Hematopoietic multipotent progenitor cell treated with erythropoietin and hydrocortisone succinate and interleukin-3 and kit ligand, for 17 days (in vitro differentiated cells): ENCODE measurements at places on chromosomes 5 and 9.

- peak; percentile 13 for DNase-seq
Measured at GRCh38 chr9:14993061-14993800, 83.0 kb upstream of the FREM1 start.

DNA sequence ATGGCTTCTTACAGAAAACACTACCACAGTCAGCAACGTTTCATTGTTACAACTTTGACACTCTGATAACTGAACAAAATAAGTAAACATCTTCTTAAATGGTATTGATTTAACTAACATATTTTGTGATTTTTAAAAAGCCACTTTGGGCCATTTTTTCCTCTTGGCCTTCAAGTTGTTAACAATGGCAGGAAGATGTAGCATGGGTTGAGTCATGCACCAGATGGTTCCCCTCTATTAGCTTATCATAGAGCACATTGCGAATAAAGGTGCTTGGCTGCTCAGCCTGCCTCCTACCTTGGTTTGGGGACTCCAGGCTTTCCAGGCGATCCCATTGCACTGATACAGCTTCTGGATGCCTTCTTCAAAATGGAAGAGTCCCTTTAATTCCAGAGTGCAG is 24.1 kb upstream of the CER1 start:
- no peak for DNase-seq

DNA sequence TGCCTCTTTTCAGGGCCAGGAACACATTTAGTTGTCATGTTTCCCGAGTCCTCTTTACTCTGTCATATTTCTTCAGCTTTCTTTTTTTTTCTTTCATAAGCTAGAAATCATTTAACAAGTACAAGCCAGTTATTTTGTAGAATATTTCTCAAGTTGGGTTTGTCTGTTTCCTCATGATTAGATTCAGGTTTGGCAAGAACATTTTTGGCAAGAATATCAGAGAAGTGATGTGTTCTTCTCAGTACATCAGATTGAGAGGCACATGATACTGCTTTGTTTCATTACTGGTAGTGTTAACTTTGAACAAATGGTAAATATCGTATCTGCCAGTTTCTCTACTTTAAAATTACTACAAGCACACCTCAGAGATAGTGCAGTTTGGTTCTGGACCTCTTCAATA is 45.1 kb downstream of the PCSK5 start:
- DNase-seq, result no peak

GRCh38 chr9:34866614-34867013 is 91.5 kb upstream of the PHF24 start:
- no peak for DNase-seq

GRCh38 chr5:56286015-56286884 is 53.1 kb upstream of the ANKRD55 start:
- DNase-seq, result no peak

DNA sequence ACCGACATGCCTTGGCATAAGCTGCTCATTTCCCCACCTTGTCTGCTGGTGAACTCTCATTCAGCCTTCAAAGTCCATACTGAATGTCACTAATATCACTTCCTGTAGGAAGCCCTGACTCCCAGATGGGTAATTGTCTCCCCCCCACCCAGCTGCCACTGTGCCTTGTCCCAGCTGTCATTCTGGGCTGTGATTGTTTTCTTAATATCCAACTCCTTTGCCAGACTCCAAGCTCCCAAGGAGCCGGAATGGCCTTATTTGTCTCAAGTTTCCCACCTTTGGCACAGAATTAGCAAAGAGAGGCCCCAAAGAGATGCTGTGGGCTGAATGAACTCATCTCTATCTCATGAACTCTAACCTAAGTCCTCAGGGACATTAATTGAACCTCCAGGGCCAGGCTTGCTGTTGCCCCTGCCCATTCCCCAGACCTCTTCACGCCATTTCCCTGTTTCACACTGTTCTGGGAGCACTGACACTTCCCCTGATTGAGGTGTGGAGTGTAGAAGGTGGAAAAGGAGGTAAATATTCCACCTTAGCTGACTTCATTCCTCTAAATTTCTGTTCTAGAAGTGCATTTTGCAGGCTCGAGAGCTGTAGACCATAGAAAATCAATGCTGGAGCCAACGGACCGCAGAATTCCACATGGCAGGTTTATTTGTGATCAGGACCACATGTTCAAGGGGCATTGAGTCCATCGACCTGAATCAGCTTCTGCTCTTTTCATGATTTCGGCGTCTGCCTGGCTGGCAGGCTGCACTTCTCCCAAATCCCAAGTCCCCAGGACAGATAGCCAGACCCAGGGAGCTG is 4.9 kb upstream of the SH3PXD2B start:
- no peak for DNase-seq

DNA sequence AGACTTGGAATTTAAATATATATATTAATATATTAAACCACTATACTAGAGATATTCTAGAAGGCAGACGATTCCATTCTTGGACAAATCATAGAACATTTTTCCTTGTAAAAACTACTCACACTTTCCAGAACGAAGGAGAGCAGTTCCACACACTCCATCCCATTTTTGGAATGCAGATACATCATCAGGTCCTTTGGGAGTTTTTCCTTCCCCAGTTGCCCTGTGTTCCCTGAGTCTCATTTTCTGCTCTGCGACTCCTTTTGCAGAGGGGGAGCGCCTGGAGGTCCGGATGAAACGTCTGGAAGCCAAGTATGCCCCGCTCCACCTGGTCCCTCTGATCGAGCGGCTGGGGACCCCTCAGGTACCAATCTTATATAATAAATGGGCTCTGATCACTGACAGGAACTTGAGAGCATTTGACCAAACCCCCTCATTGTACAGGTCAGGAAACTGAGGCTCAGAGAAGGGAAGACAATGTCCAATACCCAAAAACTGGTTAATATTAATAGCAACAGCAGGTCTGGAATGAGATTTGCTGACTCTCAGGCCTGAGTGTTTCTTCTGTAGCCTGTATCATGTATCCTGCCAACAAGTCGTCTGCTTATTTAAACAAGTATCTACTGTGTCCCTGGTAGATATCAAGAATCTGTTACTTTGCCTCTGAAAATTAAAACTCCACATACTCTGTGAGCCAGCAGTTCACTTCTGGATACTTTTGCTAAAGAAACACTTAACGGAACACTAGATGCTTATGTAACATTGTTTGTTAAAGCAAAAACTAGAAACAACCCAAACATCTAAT is 76.8 kb upstream of the NIPAL4 start:
- DNase-seq, result no peak

GRCh38 chr5:138230261-138230660 is 17.1 kb upstream of the CDC23 start:
- DNase-seq, result no peak

- no peak for DNase-seq
Measured at GRCh38 chr5:36607838-36608783, 1.7 kb downstream of the SLC1A3 start.

DNA sequence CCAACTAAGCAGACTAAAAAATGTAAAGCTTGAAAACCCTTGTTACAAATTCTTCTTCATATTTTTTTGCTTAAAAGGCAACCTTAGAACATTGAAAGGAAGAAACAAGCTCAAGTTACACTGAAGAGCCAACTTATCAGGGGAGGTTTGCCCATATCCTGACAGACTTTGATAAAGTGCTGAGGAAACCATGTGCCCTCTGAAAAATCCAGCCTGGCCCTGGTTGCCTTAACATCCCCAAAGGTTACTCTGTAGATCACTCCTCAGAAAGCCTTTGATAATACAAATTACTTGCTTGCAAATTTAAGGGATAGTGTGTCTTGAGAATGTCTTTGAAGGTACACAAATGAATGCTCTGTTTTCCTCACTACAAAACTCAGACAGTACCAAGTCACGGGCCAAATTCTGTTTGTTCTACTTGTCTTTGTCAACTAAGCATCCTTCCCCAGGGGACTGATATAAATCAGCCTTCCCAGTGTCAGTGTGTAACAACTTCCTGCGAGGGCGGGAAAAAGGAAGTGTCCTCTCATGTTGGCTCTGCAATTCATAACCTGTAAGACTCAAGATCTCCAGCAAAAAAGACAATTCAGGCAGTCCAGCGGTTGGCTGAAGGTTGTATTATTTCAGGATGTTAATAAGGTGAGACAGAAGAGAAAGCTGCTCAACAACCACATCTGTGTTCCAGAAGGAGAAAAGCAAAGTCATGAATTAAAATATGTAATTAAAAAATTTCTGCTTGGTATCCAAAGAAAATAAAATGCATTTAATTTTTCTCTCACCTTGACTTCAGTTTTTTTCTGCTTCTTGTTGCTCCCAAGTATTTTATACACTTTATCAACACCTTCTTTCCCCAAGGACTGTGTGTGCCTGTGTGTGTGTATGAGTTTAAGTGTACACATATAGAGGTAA is 199.9 kb downstream of the PIK3R1 start:
- peak; percentile 75 for DNase-seq

DNA sequence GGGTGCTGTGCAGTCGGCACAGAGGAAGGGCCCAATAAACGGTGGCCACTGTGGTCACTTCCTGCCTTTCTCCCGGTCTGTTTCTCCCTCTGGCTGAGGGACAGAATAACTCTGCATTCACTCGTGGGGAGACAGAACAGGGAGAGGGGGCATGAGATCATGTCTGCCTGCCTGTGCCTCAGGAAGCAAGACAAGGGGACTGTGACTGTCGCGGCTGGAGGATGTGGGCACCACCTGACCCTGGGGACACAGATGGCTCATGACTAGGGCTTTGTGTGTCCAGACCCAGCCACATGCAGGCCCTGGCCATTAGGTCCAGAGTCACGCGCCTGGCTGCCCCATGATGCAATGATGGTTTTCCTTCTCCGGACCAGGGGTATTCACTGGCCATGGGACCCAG is 5.8 kb downstream of the TRUB2 start:
- DNase-seq, result no peak

DNA sequence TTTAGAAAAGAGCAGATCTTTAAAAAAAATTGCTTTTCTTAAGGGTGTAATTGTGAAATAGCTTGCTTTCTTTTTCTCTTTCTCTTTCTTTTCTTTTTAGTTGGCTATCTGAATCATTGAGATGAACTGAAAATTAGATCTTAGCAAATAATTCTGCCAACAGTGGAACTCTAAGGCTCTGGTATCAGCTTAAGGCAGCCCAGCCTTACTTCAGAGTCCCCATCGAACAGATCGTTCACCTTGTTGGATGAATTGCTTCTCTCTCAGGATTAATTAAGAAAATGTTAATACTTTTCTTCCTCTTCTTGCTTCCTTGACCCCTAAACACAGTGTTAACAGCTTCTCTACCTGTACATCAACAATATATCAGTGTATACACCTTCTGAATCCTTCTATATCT is 92.1 kb downstream of the ZCCHC7 start:
- no peak for DNase-seq

- no peak for DNase-seq
Measured at GRCh38 chr9:69898714-69899209, 78.1 kb downstream of the CFAP95 start.

GRCh38 chr5:163478126-163478981 is 17.9 kb downstream of the HMMR start:
- DNase-seq, result no peak

DNA sequence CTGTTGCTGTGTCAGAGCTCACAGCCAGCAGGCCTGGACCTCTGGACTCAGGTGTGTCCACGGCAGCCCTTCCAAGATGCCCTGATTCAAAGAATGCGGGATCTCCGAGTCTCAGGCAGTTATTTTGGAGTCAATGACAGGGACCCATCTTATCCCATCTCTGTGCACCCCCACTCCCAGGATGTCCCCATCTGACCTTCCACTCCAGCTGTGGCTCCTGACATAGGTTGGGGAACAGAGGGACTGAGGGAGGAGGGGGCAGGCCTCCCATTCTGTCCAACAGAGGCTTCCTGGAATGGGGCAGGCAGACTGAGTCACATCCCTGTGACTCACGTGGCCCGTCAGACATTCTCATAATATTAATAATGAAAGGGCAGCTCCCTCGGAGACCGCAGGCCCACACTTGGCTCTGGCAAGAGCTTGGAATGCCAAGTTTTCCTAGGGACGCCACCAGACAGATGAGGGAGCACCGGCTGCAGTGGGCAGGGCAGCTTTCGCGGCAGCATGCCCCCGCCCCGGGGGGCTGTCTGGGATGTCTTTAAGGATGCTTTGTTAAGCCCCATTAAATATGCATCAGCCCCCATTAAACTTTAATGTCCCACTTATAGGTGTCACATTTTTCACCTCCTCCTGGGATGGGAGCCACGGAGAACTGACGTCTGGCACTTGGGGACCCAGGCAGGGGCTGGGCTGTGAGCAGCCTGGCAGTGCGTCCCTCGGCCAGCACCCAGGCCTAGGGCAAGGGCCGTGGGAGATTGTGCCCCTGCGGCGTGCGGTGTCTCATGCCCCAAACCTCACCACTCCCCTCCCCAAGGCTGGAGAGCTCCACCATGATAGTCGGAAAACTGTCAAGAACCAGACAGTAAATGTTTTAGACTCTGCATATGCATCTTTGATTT is 23.6 kb upstream of the FIBCD1 start:
- no peak for DNase-seq

DNA sequence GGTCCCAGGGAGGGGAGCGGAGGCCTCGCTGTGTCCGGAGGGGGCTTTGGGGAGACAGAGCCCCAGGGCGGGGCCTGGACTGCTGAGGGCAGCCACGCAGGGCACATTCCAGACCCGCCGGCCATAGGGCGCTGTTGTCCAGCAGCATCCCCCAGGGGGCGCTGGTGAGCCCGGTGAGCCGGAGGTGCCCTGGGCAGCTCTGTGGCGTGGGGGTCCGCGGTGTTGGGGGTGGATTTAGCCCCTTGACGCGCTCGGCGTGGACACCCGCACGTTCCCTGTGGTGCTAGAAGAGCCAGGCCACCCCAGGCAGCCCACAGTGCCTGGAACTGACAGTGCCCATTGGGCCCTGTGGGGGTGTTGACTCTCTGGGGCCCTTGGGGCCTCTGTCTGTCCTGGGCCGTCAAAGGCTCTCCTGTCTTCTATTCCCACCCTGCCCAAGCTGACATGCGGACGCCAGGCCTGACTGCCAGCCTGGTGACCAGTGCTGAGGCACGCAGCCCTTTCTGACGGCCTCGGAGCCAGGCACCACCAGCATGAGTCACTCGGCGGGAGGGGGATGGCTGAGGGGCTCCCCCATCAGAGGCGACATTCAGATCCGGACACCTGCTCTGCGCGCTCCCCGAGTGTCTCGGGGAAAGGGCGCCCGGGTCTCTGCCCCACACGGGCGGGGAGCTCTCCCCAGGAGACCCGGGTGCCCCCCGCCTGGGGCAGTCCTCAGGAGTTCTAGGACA is 23.9 kb downstream of the TPPP start:
- peak; percentile 13 for DNase-seq

DNA sequence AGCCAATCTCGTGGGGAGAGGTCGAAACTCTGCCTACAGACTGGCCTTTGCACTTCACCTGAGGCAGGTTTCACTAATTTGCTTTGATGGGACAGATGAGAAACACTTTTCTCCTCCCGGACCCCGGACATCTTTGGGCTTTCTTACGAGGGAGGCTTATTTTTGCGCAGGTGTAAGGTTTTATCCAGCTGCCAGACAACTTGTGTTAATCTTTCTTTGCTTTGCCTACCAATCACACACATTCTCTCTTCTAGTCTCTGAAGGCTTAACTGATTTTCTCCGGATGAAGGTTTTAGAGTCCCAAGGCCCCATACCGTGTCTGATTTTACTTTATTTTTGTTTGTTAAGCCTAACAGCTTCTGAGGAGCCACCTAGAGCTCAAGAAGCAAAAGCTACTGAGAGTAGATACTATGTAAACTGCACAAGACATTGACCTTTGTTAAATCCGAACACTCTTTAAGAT is 436 bp upstream of the EMB start:
- DNase-seq, result no peak
